ENCODE measurements at places on chromosomes 3 and 15.

- DNase-seq, result no peak
These were observed 189.8 kb upstream of the RBMS3 start for GRCh38 chr3:29090912-29091597.

GRCh38 chr3:136804141-136804540, 14.8 kb upstream of the SLC35G2 start:
- no peak for DNase-seq

DNA sequence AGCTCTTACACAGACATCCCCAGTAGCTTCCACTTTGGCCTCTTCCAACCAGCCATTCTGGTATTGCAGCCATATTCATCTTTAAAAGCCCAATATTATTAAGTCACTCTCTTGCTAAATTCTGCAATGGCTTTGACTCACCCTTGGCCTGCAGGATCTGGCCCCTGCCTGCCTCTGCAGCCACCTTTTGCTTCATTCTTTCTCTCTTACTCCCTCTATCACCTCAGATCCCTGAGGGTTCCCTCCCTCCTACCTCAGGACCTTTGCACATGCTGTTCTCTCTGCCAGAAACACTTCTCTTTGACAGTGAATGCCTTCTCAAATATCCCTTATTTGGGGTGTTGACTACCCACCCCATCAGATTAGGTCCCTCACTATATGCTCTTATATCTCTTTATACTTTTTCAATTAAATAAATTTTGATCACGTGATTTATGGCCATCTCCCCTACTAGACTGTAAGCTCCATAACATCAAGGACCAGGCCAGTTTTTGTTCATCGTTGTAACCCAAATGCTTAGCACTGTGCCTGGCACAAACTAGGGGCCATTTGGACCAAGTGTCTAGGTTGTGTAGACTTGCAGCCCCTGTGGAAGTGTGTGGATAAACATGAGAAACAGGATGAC, 32.3 kb upstream of the UBE2Q2 start:
- no peak for DNase-seq

DNA sequence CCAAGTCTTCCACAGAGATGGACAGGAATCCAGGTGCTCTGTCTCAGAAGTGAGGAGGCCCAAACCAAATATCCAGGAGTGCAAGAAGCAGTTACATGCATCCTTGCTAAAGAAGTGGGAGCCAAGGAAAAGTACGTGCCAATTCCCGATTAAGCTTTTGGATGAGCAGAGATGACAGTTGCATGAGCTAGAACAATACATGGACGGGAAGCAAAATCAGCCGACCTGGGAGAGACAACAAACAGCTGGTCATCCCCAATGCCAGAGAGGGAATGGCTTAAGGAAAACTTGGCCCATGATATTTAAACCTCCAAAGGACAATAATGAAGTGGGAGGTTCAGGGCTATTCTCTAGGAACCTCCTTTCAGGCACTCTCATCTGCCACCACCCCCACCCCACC, 86.0 kb upstream of the ABHD17C start:
- DNase-seq, result peak; percentile 94

GRCh38 chr3:98746122-98746521, 17.0 kb upstream of the ST3GAL6 start:
- DNase-seq, result no peak

DNA sequence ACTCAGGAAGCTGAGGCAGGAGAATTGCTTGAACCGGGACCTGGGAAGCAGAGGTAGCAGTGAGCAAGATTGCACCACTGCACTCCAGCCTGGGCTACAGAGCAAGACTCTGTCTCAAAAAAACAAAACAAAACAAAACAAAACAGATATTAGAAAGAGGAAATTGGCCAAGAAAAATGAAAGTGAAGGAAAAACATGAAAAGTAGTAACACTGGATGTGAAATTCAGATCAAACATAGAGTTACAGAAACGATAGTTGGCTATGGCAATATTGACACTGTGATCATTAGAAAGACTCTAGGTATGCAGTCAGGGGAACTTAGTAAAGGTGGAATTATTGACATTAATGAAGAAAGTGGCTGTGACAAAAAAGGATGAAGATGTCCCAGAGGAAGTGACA, 13.2 kb upstream of the TIPARP start:
- DNase-seq, result no peak

Data from NCI-H446 (cell line).